ENCODE measurements at places on chromosomes 4 and X.

DNA sequence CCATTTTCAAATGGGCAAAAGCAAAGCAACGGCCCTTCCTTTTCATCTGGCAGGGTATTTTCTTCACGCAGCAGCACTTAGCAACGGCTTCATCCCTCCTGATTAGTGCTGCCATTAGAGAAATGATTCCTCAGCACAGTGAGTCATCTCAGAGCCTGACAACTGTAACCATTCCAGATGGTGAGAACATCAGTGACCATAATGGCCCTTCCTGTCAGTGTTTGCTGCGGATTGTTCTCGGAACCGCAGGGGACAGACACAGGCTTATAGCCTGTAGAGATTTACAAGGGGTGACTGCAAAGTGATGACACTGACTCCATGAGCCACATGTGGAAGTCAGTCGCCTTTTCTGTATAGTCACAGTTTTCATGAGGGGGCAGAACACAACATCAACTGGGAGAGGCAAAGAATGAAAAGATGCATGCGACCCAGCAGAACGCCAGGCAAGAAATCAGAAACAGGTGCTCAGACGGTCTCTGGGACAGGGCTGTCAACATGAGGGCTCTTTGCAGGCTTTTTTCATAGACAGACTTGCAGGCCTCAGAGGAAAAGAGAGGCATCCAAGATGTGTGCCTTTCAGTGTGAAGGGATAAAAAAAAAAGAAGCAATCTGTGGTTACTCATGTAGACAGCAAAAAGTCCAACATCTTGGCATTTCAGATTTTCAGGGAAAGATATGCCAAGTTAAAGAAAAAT is 69.9 kb upstream of the FBXW7 start:
- DNase-seq = no peak

- no peak for DNase-seq
Measured at GRCh38 chrX:49809891-49810632, 19.0 kb upstream of the PAGE4 start.

GRCh38 chrX:39012621-39013111 is 211.4 kb downstream of the MID1IP1 start:
- DNase-seq = no peak

- DNase-seq = no peak
Measured at GRCh38 chr4:13860126-13860525, 232.6 kb upstream of the BOD1L1 start.
